Aorta (tissue), 5 donors: ENCODE measurements at places on chromosomes 2 and 18.

DNA sequence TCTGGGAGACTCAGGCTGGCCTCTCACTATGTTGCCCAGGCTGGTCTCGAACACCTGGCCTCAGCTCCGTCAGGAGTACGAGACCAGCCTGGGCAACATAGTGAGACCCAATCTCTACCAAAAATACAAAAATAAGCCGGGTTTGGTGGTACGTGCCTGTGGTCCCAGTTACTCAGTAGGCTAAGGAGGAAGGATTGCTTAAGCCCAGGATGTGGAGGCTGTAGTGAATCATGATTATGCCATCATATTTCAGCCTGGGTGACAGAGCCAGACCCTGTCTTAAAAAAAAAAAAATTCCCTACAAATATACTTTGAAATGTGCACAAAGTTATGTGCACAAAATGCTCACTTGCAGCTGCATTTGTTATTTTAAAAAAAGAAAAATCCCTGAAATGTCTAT lies 26.3 kb upstream of the AGAP1 start:
- no peak for DNase-seq

DNA sequence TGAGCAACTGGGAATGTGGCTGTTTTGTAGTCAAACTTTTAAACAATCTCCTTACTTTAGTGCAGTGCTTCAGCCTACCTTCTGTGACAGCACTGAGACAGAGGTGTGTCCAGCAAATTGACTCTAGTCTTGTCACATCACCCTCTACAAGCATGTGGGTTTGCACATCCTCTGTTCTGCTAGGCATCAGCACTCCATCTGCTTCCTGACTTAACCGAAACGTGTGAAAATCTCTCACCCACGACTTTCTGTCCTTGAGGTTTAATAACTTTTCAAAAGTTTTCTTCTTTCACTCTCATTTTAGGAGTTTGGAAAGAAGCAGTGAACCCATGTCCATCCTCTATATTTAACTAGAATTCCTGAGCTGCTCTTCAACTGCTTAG lies 42.6 kb downstream of the TTR start:
- no peak for DNase-seq

DNA sequence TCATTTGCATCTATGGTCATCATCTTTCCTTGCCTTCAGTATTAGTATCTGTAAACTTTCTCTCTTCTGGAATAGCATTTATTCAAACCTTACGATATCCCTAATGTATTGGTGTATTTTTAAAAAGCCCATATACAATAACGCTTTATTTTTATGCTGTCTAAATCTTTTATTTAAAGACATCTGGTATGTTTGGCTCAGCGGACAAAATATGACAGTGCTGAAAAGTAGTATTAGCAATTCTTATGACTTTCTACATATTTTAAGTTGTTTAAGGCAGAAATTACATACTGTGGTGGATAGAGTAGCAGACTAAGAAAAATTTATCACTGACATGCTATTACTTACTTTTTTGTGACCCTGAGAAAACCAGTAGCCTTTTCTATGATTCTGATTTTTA lies 41.8 kb upstream of the SLC4A10 start:
- no peak for DNase-seq

GRCh38 chr2:120224735-120225548 lies 1.7 kb upstream of the TMEM185B start:
- no peak for DNase-seq

GRCh38 chr2:85605406-85606115 lies 3.1 kb upstream of the TMEM150A start:
- DNase-seq = peak; percentile 44

DNA sequence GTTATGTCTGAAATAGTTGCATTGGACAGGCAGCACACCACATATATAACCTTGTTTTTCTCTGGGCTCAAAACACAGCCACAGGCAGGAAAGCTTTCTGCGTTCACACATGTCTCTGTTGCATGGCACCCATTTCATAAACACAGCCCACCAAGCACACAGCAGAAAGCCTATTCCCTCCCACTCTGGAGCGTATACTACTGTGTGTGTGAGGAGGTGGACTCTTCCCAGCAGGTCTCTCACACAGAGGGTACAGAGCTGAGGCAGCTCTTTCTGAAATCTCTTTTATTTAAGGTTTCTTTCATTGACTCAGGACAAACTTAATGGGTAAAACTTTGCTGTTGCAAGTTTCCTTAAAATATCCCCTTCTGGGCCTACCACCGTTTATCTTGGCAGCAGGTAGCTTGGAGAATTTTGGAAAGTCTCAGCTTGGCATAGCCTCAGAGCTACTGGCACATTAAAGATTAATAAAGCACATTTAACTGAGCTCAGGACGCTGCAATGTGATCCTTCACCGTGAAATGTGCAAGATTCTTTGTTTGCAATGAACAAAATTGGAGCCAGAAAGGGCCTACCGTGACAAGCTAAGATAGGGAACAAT lies 105.1 kb upstream of the NCKAP5 start:
- no peak for DNase-seq

GRCh38 chr2:83874712-83875430 lies 584.2 kb downstream of the SUCLG1 start:
- DNase-seq = no peak

DNA sequence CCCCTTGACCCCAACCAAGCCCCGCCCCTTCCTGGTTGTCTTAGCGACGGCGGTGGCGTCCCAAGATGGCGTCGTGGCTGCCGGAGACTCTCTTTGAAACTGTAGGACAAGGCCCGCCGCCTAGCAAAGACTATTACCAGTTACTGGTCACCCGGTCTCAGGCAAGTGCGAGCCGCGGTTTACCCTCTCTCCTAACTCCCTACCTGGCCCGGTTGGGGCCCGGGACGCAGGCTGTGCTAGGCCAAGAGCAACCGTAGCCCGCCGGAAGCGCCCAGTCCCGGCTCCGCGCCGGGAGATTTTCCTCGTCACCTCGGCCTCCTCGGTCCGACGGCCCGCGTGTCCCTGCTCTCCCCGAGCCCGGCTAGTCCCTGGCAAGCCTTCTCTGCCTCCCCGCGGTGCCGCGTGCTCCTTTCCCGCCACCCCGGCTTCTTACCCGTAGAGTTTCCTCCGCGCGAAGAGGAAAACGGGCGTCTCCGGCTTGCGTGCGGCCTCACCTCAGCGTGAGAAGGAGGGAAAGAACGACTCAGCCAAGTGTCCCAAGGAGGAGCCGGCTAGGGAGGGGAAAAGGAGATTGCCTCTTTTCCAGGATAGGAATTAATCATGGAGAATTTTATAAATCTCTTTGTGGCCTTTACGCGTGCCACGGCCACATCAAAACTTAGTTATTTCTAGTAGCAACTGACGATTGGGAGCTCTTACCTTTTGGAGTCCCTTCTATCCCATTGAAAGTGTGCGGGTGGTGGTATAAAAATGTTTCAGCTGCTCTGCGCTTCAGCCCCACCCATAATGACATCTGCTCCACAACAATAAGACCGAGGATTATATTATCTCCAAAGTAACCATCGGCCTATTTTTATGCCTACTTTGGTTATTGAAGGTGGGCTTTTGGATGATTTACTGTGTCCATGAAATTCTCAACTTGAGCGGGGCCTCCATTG lies at the start of gene FBXO36:
FBXO36 (plus strand) TSS at position 55 of the 938 bp plus-strand sequence; CDS start at position 66, 11 bp downstream.
- peak; percentile 96 for DNase-seq

GRCh38 chr2:149528983-149529382 lies 58.6 kb downstream of the MMADHC start:
- no peak for DNase-seq

DNA sequence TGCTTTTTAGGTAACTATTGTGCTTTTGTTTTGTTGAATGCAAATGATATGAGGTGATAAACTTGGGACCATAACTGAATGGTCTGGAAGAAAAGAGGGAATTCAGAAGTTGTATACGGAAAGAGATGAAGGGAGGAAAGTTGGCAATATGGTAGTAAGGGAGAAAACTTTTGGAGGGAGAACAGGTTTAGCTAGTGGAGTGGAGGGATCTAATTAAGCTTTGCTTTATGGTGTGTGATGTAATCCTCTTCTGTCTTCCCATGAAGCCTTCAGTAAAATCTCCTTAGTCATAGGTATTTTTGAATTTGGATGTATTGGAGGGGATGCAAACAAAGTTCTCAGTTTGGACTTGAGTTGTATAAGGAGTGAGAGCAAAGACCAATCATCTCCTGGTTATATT lies 20.2 kb upstream of the RAB10 start:
- no peak for DNase-seq

DNA sequence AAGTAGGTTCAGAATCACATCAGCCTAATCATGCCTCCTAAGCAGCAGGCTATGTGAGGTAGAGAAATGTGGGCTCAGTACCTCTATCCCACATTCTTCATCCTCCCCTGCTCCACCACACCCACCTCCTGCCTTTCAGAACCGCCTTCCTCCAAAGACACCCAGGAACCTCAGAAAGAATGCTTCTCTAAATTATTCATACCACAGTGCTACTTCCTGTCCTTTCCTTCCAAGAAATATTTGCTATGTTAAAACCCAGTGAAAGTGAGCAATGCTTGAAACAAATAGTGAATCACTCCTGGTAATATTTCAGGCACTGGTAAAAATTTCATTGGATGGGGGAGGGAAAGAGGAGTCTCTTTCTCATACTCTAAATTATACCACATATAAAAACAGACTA lies 24.0 kb upstream of the CREB1 start:
- no peak for DNase-seq

DNA sequence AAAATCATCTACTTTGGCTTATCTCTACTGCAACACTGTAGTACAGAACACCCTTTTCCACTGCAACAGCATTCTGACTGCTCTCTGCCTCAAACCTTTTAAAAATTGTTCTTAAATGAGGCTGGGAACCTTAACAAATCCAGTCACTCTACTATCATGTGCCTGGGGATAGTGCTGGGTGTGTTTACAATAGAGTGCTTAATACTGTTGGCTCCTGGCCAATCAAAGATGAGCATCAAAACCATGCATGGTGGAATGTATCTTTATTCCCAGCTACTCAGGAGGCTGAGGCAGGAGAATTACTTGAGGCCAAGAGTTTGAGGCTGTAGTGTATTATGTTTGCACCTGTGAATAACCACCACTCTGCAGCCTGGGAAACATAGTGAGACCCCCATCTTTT lies 7.4 kb downstream of the ANKAR start:
- DNase-seq = no peak

GRCh38 chr2:230735884-230736283 lies 23.2 kb downstream of the CAB39 start:
- DNase-seq = no peak

DNA sequence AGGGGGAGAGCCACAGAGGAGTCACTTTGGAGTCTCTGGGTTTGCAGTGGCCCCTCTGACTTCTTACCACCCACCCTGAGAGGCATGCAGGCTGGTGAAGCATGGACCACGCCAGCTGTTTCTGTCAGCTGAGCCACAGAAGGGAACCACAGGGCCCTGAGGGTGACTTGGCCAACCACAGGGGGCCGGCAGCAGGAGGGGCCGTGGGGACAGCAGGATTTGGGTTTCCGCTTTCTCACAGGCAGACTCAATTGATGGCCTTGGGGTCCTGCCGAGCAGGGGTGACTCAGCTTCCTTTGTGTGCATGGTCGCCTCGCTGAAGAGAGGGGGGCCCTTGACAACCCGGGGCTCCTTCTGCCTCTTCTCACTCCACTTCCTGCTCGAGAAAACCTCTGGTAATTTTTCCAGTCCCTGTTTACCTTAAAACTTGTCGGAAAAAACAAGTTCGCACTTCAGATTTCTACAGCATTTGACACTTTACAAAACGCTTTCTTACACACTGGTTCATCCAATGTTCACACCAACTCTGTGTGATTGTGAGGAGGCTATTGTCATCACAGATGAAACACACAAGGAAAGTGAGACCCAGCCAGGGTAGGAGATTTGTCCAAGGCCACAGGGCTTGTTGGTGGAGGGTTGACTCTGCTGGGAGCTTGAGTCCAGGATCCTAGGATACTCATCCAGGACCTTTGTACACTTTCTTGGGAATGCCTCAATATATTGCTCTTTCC lies 311.2 kb downstream of the LPIN1 start:
- DNase-seq = peak; percentile 73

- no peak for DNase-seq
Observed at GRCh38 chr2:224347176-224348051, 54.5 kb downstream of the FAM124B start.

- DNase-seq = no peak
Observed at GRCh38 chr2:161123531-161124030, 36.6 kb upstream of the TANK start.

DNA sequence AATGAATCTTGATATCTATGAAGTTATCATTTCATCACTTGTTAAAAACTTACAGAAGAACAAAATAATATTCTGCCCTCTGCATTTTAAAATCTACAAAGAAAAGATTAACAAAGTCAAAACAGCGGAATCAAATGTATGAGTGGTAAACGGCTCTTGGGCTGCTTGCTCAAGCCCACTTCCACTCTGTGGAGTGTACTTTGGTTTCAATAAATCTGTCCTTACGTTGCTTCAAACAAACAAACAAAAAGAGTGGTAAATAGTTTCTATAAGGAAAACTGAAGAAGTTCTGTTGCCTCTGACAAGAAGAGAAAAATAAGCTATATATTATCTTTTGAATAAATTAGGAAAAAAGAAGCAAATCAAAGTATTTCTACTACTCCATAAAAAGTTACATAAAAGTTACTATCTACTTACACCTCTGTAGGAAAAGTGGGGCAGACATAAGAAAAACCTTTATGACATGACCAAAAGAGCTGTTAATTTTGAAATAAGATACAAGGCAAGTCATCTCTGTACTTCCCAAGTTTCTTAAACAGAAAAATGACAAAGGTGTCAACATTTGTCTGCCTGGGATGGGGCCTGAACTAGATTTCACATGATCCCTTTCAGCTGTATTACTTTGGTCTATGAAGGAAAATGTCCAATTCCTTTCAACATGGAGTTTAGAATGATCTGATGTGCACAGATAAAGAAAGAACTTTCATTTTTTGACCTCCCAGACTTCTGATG lies 56.5 kb downstream of the MGAT4A start:
- DNase-seq = no peak

GRCh38 chr2:177551989-177552421 lies 159.4 kb downstream of the AGPS start:
- DNase-seq = peak; percentile 54

DNA sequence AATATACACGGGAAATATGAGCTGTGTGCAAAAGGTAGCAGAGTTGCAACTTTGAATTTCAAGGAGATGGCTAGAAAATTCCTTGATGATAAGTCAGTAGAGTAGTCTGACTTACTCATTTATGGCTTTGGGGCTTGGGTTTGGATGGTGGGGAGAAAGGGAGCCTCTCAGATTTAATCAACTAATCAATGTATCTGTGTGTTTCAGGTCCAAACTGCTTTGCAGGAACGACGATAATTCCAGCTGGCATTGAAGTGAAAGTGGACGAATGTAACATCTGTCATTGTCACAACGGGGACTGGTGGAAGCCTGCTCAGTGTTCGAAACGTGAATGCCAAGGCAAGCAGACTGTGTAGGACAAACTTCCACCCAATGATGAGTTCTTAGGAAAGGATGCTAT lies 164.6 kb downstream of the VWC2L start:
- DNase-seq = no peak

GRCh38 chr2:36415381-36416022 lies 59.9 kb downstream of the CRIM1 start:
- DNase-seq = no peak
